ENCODE measurements at places on chromosomes 7 and 10.

- no peak for DNase-seq
These were observed 82.3 kb upstream of the PPIF start for GRCh38 chr10:79264942-79265341.

DNA sequence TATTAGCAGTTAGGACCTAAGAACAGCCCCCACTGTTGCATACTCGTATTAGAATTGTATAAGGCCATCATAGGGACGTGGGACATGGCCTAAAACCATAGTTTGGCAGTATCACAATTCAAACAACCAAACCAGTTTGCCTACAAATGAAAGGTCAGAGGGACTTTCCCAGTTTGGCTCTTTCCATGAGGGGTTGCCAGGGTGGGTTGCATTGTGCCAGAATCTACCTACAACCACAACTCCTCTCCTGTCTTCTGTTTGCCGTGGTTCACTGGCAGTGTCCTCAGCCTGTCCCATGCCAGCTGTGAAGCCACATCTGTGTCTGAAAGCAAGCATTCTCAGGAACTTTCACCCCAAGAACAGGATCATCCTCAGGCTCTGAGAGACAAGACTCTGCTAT, 44.5 kb downstream of the PIK3AP1 start:
- no peak for DNase-seq

DNA sequence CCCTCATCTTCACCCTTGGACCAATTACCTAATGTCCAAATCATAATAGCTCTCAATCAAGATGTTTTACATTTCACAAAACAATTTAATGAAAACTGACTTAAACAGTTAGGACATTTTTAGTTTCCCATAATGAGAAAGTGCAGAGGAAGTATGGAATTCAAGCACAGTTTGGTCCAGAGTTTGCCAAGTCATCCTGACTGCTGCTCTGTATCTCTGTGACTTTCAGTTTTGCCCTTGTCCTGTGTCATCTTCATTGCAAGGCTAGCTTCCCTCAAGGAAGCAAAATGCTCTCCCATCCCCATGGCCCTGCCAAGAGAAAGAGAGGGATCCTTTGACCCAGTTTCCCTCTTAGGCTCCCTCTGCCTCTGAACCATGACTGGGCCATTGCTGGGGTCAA, 7.9 kb upstream of the PLEKHS1 start:
- DNase-seq: no peak

GRCh38 chr7:3950249-3950648, 649.2 kb downstream of the SDK1 start:
- DNase-seq: no peak

- no peak for DNase-seq
These were observed 25.7 kb downstream of the STK32C start for GRCh38 chr10:132281915-132282666.

DNA sequence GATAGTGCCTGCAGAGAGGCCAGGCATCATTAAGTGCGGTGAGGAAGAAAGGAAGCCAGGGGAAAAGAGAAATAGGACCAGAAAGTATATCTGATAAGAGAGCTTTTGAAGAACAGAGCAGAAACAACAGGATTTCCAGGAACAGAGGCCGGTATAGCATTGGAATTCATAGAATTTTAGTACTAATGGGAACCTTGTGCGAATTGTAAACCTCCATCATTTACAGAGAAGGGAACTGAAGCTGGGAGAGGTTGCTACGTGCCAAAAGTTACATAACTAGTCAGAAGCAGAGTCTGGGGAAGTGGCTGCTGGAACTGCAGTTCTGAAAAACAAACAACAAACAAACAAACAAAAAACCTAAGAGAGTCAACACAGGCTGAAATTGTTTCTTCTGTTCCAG, 5.4 kb upstream of the ZMYND11 start:
- no peak for DNase-seq
